Retinal pigment epithelial cell (primary cell): ENCODE measurements at places on chromosomes 4 and X.

- peak; percentile 69 for DNase-seq
Observed at GRCh38 chr4:80265571-80266252, 752 bp upstream of the FGF5 start.

DNA sequence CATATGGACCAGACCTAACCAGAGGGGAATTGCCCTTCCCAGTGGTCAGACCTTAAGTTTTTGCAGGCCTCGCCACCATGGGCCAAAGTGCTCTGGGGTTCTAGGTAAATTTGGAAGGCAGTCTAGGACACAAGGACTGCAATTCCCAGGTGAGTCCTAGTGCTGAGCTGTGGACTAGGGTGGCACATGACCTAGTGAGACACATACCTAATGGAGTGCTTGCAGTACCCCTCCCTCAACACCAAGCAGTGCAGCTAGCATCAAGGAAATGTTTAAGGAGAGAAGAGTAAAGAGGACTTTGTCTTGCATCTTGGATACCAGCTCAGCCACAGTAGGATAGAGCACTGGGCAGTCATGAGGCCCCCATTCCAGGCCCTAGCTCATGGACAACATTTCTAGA is 60.8 kb downstream of the BRCC3 start:
- no peak for DNase-seq

DNA sequence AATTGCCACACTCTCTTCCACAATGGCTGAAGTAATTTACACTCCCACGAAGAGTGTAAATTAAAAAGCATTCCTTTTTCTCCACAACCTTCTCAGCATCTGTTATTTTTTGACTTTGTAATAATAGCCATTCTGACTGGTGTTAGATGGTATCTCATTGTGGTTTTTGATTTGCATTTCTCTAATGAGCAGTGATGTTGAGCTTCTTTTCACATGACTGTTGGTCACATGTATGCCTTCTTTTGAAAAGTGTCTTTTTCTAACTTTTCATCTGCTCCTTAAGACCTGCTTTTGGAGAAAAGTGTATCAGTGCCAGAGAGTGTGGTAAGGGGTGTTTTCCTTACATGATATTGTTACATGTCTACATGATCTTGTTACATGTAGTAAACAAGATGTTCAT is 25.7 kb downstream of the GUCY1A1 start:
- DNase-seq: no peak

GRCh38 chr4:1731180-1731579 is 9.9 kb downstream of the TACC3 start:
- DNase-seq: peak; percentile 70

DNA sequence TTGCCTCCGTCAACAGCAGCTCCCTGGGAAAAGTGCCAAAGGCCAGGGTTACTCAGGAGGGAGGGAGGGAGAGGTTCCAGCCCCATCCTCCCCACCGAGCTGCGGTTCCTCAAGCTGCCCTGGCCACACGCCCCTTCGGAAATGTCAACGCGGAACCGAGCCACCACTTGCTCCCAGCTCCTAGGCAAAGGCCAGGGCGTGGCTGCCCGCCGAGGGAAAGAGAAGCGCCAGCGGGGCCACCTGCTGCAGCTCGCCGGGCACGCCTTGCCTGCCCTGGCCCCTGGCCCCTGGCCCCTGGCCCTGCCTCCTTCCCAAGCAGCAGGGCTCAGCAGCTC is 15.3 kb downstream of the SLC6A8 start:
- DNase-seq: no peak

DNA sequence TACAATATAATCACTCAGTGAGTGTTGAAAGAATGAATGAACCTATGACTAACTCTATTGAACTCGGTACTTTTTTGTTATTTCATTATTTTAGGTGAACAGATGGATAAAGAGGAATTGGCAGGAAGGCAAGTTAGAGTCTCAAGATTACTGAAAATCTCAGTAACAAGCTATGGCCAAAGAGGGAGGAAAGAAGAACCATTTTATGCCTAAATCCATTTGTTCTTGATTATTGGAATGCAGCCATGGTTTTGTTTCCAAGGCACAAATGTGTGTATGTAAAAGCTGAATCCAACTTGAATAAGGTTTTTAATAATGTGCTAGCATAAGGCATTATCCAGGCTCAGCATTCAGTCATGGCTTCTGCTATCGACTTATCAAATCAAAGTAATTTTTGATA is 196.4 kb downstream of the DTHD1 start:
- no peak for DNase-seq

DNA sequence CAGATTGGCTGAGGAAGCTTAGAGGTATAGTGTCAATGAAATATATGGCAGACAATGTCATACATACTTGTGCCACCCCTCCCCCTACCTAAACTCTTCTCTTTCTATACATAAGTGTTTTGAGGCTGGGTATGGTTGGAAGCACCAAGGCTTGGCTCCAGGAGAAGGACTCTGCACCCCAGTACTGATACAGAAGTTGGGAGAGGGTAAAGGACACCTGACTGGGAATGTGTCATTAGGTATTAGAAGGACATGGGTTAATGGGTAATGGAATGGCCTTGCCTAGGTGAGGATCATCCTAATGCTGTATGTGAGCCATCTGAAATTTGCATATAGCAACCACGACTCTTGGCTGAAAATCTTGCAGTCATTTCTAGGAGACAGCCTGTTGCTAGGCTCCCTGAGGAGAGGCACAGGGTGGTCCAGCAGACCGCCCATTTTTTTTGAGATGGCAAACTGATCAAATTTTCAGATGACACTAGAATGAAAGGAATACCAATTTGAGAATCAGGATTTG is 26.8 kb upstream of the AP1S2 start:
- DNase-seq: no peak

GRCh38 chr4:70721747-70722146 is at the start of gene RUFY3:
RUFY3 (plus strand) TSS chr4:70721964; CDS start chr4:70722574, 610 bp downstream.
- DNase-seq: peak; percentile 97

GRCh38 chr4:40363945-40364344 is 28.8 kb downstream of the CHRNA9 start:
- no peak for DNase-seq

GRCh38 chr4:42819863-42820514 is 72.5 kb upstream of the GRXCR1 start:
- no peak for DNase-seq

- no peak for DNase-seq
Observed at GRCh38 chrX:68599256-68600152, 48.0 kb upstream of the STARD8 start.

DNA sequence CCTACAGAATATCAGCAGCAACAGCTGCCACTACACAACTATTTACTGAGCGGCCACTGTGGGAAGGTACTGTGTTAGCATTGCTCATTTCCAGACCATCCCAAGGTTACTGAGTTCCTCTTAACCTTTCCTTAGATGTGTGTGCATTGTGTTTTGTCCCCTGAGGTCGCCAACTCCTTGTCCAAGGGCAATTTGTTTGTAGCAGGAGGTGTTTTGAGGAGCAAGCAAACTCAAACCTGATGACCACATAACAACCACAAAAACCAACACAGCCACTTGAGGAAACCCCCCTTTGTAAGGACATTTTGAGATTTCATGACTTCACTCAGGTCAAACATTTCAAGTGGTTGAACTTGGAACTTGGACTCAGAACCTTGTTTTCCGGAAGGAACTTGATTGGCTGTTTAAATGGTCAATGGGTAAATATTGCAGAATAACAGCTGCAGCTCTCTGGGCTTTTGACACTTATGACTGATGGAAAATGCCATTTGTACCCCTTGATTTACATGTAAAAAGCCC is 122.3 kb downstream of the MID1IP1 start:
- no peak for DNase-seq

GRCh38 chr4:87002682-87003043 is 67.9 kb downstream of the AFF1 start:
- no peak for DNase-seq

DNA sequence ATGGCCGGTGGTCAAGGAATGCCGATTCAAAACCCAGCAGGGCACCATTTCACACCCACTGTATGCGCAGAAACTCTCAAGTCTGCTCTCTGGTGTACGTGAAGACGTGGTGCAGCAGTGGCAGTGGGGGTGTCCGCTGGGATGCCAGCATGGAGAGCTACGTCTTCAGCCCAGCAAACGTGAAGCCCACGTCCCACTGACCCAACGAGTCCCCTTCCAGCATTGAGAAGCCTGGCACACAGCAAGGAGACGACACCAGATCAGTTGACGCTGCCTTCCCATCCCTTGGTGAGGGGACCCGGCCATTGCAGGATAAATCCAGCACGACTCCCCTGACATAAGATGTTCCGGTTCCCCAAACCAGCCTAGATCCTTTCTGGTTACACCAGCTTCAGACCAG is 2.2 kb upstream of the PLXNB3 start:
- no peak for DNase-seq

GRCh38 chr4:8591626-8592365 is 769 bp upstream of the CPZ start:
- DNase-seq: no peak

- no peak for DNase-seq
Observed at GRCh38 chr4:174369985-174370384, 86.3 kb downstream of the CEP44 start.

GRCh38 chrX:17413228-17413627 is 38.2 kb downstream of the NHS start:
- peak; percentile 57 for DNase-seq

GRCh38 chr4:77120886-77121508 is 36.0 kb upstream of the CCNG2 start:
- DNase-seq: no peak

DNA sequence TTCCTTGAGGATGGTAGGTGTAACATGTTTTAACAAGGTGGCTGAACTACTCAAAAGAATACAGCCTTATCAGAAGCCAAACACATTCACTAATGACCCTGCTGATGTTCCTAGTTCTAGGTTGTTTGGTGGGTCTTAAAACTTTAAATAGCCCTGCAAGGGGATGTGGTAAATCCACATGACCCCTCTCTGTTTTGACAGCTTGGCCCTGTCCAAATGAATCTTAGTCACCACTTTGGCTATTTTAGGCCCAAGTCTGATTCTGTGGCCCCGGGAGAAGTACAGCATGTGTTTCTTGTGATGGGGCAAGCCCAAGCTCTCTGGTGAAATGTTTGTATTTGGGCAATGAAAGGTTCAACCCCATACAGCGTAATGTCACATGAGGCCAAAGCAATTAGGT is 54.5 kb upstream of the GPR34 start:
- DNase-seq: no peak

GRCh38 chr4:26953366-26953765 is 92.7 kb downstream of the STIM2 start:
- DNase-seq: no peak

- DNase-seq: no peak
Observed at GRCh38 chr4:85842540-85842939, 367.6 kb downstream of the ARHGAP24 start.

GRCh38 chr4:61540944-61541343 is 340.8 kb downstream of the ADGRL3 start:
- no peak for DNase-seq

DNA sequence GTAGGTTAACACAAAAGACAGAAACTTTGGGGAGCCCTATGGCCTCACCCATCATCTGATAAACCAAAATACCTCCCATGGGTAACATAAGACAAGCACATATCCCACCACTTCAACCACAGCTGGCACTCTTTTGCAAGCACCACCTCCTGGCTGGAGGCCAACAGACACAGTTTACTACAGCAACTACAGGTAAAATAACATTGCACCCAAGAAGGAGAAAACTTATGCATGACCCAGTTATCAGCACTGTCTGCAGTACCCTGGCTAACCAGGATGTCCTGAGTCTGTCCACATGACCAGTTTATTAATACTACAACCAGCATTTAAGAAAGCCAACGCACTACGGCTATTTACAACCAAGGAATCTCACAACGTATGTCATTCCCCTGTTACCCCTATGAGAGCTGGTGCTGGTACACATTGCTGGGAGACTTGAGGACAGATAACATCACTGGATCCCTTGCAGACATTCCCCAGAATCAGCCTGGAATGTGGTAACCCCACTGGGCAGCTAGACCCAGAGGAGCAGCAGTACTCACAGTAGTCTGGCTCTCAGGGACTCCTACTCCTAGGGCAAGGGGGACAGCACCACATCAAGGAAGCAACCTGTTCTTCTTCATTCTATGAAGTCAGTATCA is 32.0 kb downstream of the ELF2 start:
- DNase-seq: no peak

DNA sequence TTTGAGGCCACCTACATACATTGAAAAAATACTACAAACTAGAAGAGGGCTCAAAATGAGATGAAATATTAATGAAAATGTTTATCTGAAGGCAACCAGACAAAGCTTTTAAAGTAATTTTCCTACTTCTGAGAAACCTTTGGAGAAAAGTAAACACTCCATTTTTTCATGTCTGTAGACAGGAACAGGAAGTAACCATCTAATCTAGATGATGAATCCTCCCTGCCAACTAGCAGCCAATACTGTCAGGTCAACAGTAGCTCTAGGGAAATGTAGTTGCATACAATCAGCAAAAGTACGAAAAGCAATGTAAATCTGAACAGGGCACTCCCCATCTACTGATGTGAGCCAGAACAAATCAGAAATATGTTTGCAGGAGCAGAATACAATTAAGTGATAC is 49.0 kb downstream of the AMMECR1 start:
- no peak for DNase-seq

- DNase-seq: no peak
Observed at GRCh38 chrX:56798339-56798711, 69.3 kb downstream of the NBDY start.

GRCh38 chrX:39897741-39898097 is 200.0 kb downstream of the BCOR start:
- no peak for DNase-seq

DNA sequence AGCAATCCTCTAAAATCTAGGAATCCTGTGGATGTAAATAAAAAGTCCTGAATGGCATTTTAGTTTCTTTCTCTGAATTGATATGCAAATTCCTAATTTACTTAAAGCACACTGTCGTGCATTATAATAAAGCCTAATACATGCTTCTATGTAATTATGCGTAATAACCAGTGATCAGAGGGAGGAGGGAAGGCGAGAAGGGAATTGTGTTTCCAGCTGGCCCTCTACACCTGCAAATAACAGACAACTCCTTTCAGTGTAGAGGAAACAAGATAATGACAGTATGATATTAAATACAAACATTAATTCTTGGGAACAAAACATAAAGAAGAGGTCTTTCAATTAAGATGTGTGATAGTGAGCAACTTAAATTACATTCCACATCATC is 419.6 kb upstream of the LCORL start:
- DNase-seq: no peak

DNA sequence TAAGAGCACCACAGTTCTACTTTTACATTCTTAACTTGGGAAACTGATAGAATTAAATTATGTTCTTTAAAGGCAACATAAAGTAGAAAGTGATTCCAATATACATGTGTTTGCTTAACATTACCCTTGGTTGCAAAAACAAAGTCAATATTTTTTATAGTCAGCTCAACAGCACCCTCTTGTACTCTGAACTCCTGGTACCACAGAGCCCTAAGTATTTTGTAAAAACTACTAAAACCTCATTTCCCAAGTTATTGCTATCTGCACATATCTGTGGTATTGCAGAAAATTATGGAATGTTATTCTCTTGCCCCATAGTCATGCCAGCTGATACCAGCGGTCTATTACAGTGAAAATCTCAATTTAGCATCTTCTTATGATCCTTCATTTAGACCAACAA is 2.9 kb downstream of the KIF4A start:
- no peak for DNase-seq
